Activated CD4-positive, alpha-beta T cell treated with anti-CD3 and anti-CD28 coated beads, Interleukin-2, amount 10 ng/mL, durations not matched to agents 24 days and 14 days (primary cell): ENCODE measurements at places on chromosomes 12 and 14. TPM values are rescaled to one million over a fixed set of nuclear protein-coding genes. Genes with fewer than 3 reads are reported as not detected.

Gene KRT83
- total RNA-seq = not detected in 2 replicates

DNA sequence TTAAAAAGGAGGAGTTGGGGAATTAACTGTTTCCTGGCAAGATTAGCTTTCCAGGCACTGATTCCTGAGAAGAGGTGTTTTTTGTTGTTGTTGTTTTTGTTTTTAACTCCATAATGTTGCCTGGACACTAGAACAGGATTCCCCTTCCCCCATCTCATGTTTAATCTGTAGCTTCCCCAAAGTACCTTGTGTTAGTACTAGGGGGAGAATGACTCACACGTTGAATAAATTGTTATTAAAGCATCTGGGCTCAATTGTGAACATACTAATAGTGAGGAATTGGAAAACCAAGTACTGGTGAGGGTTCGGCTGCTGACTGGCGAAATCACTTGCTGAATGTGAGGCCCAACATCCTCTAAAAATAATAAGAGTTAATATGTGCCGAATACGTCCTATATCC lies 1.3 kb upstream of the GNG2 start:
- peak; percentile 52 for DNase-seq

Gene ABCD2
- 7.0 and 7.4 TPM in 2 replicates for total RNA-seq

GRCh38 chr14:91292491-91292890 lies 48.0 kb upstream of the GPR68 start:
- DNase-seq = no peak

- no peak for DNase-seq
Observed at GRCh38 chr12:21483531-21483930, 17.9 kb downstream of the RECQL start.

Gene SMIM41
- 0.19 TPM in 1 of 2 replicates, not detected in the other for total RNA-seq

GRCh38 chr12:112815589-112816321 lies 24.2 kb downstream of the RPH3A start:
- DNase-seq = no peak

DNA sequence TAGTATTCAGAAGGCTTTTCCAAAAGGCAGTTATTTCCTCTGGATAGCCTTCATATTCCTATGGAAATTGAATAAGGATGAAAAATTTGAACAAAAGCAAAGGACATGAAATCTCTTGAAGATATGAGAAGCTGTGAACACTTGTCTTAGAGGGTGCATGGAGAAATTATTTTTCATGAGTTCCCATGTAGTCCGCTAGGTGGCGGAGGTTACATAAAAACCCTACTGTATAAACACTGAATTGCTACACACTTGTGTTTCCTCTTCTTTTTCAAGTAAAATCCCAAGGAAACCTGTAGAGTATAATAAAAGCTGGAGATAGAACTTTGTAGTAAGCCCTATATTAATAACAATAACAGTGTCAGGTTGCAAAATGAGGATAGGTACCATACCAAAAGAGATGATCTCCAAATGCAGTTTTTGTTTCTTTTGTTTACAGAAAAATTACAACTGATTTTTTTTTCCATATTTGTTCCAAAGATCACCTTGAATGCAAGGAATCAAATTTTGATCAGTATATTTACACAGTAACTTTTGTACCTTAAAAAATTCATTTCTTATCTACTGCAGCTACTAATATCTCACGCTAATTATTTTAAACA lies 37.8 kb upstream of the OR4E1 start:
- DNase-seq = peak; percentile 72

DNA sequence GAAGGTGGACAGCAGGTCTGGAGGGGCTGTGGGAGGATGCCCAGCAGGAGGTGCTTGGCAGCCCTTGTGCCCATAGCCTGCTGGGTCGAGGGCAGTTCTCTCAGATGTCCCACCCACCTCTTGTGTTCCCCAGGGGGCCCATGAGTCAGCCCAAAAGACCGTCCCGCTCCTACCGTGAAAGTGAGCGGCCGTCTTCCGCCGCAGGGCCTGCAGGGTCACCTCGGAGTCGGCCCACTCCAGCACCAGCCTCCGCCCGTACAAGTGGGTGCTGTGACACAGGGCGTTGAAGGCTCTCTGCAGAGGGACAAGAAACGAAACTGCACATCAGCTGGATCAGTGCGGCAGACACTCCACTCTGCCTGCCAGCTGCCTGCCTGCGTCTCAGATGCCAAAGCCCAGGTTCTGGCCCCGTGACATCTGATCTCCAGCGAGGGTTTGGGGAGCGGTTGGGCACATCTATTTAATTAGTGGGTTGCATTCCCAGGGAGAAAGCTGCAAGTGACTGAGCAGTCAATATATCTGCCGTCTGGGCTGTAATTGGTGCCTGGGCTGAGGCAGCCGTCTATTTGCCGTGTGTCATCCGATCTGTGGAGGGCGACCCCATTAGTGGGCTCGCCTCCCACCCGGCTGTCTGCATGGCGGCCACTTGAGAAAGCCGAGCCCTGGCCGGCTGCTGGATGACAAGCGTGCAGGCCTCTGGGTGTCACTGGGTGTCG lies 121.5 kb downstream of the RBM19 start:
- no peak for DNase-seq

Gene CYP46A1
- total RNA-seq = 0.02 and 0.05 TPM in 2 replicates

Gene SOAT2
- not detected in 2 replicates for total RNA-seq

DNA sequence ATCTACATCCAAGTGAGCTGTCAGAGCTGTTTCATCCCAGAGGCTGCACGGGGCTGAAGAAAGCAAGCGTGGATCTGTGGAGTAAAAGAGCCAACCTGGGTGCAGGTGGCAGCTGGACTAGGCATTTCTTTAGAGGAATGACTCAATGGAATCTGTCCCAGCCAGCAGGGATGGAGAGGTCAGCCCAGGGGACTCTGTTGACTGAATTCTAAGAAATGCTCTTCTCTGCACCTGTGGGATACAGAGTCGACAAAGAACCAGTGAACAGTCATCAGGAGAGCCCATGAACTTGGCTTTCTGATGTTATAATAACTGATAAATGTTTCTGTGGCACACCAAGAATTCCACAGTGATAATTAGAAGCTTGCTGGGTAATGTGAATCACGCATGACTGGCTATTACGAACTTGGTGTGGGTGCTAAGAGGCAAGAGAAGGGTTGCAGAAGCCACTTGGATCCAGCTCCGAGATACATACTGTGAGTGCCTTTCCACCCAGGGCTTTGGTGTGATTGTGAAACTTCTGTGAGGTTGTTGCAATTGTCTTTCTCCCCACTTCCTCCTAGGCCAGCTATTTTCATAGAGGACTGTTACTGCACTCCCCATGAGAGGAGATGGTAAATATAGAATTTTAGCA lies 16.2 kb downstream of the PYGL start:
- no peak for DNase-seq

Gene CD163L1
- total RNA-seq = not detected in 2 replicates

Gene BIN2
- total RNA-seq = 31.7 and 33.2 TPM in 2 replicates
